ENCODE measurements at places on chromosomes 3 and 15.

GRCh38 chr3:196948442-196949284 lies 6.3 kb upstream of the NCBP2 start:
- no peak for DNase-seq

DNA sequence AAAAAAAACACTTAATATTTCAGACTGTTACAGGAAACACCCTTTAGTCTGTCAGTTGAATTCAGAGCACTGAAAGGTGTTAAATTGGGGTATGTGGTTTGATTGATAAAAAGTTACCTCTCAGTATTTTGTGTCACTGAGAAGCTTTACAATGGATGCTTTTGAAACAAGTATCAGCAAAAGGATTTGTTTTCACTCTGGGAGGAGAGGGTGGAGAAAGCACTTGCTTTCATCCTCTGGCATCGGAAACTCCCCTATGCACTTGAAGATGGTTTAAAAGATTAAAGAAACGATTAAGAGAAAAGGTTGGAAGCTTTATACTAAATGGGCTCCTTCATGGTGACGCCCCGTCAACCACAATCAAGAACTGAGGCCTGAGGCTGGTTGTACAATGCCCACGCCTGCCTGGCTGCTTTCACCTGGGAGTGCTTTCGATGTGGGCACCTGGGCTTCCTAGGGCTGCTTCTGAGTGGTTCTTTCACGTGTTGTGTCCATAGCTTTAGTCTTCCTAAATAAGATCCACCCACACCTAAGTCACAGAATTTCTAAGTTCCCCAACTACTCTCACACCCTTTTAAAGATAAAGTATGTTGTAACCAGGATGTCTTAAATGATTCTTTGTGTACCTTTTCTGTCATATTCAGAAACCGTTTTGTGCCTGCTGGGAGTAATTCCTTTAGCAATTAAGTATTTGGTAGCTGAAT lies 17.9 kb downstream of the TMEM43 start:
- DNase-seq, result no peak

- no peak for DNase-seq
Observed at GRCh38 chr15:90530250-90531051, 728 bp downstream of the CRTC3 start.

GRCh38 chr3:112786002-112786590 lies 60.6 kb downstream of the CD200R1L start:
- no peak for DNase-seq

GRCh38 chr15:64149424-64149823 lies 2.1 kb upstream of the SNX22 start:
- DNase-seq, result no peak

DNA sequence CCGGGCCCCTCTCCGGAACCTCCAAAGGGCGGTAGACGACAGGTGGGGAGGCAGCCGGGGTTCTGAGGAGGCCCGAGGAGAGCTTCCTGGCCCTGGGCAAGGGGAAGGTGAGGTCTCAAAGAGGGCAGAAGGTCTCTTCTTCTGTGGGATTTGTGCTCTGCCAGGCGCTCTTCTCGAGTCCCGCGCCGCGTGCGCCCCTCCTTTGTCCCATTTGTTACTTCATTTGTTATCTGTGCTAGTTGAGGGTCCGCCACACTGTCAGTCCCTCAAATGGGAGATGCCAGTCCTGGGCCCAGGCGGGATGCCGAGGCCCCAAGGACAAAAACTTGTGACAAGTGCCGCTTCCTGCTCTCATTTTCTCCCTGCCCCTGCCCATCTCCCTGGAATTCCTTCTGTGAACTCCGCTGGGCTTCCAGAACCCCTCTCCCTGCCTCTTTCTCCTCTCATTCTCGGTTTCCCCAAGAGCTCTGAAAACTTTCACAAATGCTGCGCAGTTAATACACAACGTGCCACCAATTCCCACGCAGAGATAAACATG lies 1.5 kb downstream of the ST8SIA2 start:
- DNase-seq, result no peak

DNA sequence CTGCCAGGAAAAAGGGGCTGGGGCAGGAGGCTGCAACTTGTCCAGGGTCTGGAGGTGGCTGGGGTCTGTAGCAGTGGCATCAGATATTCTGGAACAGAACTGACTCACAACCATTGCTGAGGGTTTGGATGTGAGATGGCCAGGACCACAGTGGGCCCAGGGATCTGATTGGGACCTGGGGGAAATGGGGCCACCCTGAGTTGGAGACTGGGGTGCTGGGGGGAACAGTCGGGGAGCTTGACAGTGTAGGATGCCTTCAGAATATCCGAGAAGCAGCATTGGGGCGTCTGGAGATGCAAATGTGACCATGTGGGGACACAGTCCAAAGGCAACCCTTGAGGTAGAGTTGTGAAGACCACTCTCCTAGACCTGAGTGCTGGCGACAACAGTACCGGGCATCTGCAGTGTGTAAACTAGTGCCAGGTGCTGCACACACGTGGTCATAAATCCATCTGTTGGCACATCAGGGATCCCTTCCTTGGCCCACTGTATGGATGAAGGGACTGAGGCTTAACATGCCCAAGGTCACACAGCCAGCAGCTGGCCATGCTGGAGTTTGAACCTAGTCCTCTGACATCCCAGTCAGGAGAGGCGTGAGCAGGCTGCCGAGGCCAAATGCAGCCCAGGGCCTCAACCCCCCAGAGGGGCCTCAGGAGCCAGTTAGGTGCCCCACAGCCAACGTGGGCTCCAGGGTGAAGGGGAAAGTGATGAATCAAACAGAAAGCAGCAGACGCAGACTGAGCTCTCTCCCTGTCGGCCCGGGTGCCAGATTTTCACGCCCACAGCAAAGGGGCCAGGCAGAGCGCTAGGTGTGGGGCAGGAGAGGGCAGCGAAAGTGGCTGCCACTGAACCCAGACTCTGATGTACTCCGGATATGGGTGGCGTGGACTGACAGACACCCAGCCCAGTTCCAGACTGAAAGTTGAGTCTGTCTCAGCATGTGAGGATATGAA lies 18.8 kb downstream of the HEMK1 start:
- no peak for DNase-seq

GRCh38 chr15:48578965-48579364 lies 66.5 kb downstream of the FBN1 start:
- no peak for DNase-seq

DNA sequence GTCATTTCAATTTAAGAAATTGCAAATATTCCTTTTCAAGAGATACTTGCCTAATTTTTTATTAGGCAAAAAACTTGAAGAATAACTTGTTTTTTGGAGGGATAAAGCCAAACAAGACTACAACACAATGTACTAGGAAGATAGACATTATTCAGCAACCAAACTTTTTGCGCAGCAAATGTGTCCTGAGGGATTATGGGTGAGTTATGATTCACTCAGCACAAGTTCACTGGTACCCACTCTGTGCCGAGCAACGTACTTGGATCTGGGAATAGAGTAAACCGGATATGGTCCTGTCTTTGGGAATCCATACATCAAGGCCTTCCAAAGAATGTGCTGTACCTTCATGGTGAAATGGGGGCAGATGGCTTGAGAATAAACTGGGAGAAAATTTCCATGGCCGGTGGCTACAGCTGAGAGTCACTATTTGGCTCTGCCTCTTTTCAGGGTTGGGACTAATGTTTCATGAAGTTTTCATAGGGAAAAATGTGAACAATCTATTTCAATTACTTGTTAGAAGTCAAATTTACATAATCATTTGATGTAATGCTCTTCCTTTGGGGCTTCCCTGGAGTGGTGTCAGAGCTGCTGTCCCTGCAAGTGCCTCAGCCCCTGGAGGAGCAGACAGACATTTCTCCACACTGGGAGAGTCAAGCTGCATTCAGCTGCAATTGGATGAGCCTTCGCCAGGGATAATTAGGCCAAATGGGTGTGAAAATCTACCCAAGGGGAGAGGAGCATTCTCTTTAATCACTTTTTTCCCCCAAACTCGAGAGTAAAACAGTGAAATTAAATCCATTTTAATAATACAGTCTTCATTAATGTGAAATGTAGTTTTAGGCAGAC lies 315.2 kb downstream of the CLSTN2 start:
- no peak for DNase-seq

DNA sequence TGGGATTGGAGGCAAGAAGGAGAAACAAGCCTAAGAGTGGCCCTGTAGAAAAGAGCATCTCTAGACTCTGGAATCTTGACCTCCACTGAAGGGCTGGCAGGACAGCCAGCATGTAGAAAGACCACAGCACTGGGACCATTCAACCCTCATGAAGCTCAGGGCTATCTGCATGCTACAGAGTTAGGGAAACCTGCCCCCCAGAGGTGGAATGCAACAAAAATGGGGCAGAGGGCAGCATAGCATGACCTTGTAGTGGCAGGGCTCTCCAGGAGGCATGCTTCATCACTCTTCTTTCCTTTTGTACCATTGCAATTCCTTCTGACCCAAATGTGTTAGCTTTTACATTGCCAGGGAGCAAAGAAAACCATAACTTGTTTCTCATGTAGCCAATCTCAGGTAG lies 445.4 kb downstream of the EPHB1 start:
- DNase-seq, result no peak

Data from HS-5 (cell line).